Uterine smooth muscle cell (primary cell): ENCODE measurements at places on chromosomes 3 and 15. TPM values are rescaled to one million over a fixed set of nuclear protein-coding genes. Genes with fewer than 3 reads are reported as not detected.

Gene ACSBG1
- total RNA-seq = under 0.01 and 0.25 TPM in 2 replicates

Gene ADAMTSL3
- 0.22 and 0.62 TPM in 2 replicates for total RNA-seq

Gene PLA1A
- 0.25 and 0.33 TPM in 2 replicates for total RNA-seq

Gene SKOR1
- 0.11 and 0.12 TPM in 2 replicates for total RNA-seq

Gene ISL2
- 0.12 and 0.55 TPM in 2 replicates for total RNA-seq

Gene SEMA3G
- under 0.01 TPM in 2 replicates for total RNA-seq

Gene C3orf80
- 1.7 and 4.9 TPM in 2 replicates for total RNA-seq

Gene POPDC2
- 0.50 and 6.3 TPM in 2 replicates for total RNA-seq

Gene GNAT1
- total RNA-seq = not detected in 2 replicates

Gene CHRM5
- 0.75 TPM in 1 of 2 replicates, not detected in the other for total RNA-seq

Gene SLCO2A1
- total RNA-seq = under 0.01 TPM in 1 of 2 replicates, not detected in the other

Gene CX3CR1
- under 0.01 TPM in 1 of 2 replicates, not detected in the other for total RNA-seq

Gene ANKUB1
- total RNA-seq = not detected in 2 replicates

Gene RAB43
- 11.4 and 13.2 TPM in 2 replicates for total RNA-seq

Gene LRTM1
- total RNA-seq = not detected in 2 replicates
